ENCODE measurements at places on chromosomes 4 and X.
A peak's percentile ranks its signal among the peaks of the same experiment; 100 is the strongest.

DNA sequence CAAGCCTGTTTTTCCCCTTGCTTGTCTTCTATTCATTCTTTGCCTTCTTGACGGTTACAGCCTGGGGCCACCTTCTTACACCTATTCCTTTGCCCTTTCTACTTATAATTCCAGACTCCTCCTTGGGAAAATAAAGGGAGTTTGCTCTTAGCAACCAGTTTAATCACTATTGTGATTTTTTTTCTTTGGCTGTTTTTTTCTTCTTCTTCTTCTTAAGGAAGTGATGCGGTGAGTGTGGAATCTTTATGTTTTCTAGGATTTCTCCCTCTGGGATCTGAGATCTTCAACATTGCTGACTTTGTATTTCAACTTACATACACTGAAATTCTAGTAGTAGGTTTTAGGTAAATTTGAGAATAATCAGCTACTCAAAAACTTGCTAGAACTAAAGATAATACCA lies 1.1 kb upstream of the KLHL13 start:
- DNase-seq, result no peak

DNA sequence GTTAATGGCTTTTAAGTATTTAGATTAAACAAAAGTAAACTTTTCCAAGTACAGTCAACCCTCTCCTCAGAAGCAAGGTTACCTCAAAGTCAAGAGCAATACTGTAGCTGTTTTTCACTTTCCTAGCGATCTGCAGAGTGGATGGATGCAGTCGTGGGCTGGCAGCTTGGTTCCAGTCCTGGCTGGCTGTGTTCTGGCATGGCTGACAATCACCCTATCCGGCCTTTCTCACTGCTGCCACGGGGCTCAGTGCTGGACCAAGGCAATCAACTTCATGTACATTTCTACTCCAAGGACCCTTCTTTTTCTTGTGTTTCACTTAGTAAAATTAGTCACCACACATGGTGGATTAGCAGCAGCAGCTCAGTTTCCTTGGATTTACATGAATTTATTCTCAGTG lies 208.3 kb downstream of the GABRB1 start:
- DNase-seq, result no peak

- DNase-seq, result no peak
These were observed 2.3 kb downstream of the SH3TC1 start for GRCh38 chr4:8201321-8201781.

- no peak for DNase-seq
These were observed 29.6 kb upstream of the NUDT6 start for GRCh38 chr4:122952028-122952427.

- no peak for DNase-seq
These were observed 201.6 kb downstream of the CAMK2D start for GRCh38 chr4:113559947-113560346.

- no peak for DNase-seq
These were observed 79.3 kb downstream of the CBLL2 start for GRCh38 chrX:22351966-22352365.

GRCh38 chrX:21683941-21684340 lies 25.8 kb upstream of the KLHL34 start:
- DNase-seq, result no peak

DNA sequence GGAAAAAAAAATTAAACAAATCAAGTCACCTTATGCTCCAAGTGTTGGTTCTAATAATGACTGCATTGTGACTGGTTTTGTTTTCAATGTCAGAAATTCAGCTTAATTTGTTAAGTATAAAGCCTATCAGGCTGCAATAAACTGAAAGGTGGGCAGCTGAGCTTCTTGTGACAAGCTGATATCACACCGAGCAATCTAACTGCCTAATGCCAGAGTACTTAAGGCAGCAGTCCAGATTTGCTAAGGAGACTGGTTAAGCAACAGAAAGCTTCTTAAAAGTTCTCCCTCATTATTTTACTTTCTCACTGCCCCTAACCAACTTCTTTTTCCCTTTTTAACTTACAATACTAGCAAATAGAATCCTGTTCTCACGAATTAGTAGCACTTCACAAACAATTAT lies 201.0 kb downstream of the MAB21L2 start:
- no peak for DNase-seq

DNA sequence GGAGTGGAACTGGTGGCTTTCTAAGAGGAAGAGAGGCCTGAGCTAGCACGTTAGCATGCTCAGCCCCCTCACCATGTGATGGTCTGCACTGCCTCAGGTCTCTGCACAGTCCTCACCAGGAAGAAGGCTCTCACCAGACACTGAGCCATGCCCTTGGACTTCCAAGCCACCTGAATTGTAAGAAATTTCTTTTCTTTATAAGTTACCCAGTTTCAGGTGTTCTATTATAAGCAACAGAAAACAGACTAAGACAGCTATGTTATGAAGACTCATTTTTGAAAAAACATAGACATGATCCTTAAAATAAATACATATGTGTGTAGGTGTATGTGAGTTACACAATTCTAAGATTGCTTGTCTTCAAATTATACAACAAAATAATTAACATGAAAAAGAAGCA lies 74.7 kb downstream of the CEP44 start:
- no peak for DNase-seq

- no peak for DNase-seq
These were observed 8.0 kb downstream of the SNX12 start for GRCh38 chrX:71060127-71060526.

DNA sequence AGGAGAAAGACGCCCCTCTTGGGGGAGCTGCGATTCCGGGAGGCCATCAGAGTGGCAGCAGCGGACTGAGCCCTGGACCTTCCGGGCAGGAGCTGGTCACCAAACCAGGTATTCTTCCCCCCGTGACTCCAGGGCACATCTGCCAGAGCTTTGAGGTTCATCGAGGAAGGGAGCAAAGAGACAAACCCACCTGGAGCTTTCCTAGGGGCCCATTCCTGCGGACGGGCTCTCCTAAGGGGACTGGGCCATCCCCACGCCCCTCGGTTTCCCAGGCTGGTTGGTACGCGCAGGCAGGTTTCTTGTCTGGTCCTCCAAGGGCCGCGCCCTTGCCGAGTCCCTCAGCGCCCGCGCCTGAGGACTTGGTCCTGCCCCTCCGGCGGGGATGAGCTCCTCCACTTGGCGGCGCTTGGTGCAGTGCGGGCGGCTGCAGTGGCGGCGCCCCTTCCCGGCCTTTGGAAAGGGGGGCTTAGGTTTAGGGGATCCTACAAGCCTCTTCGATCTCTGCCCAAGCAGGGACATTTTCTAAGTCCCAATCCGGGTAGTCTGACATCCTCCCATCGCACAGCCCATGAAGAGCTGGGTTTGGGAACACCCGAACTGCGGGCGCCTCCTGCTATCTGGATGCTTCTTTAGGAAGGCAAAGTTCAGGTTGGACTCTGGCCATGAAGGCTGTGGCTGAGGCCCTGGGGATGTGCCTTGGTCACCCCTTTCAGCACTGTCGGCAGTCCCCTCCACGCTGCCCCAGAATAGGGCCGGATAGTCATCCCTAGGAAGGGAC lies 538 bp downstream of the STBD1 start:
- DNase-seq, result peak; percentile 58

- no peak for DNase-seq
These were observed 808.7 kb downstream of the CENPC start for GRCh38 chr4:66736606-66737005.

GRCh38 chr4:184368731-184369130 lies 105.6 kb downstream of the IRF2 start:
- DNase-seq, result no peak

DNA sequence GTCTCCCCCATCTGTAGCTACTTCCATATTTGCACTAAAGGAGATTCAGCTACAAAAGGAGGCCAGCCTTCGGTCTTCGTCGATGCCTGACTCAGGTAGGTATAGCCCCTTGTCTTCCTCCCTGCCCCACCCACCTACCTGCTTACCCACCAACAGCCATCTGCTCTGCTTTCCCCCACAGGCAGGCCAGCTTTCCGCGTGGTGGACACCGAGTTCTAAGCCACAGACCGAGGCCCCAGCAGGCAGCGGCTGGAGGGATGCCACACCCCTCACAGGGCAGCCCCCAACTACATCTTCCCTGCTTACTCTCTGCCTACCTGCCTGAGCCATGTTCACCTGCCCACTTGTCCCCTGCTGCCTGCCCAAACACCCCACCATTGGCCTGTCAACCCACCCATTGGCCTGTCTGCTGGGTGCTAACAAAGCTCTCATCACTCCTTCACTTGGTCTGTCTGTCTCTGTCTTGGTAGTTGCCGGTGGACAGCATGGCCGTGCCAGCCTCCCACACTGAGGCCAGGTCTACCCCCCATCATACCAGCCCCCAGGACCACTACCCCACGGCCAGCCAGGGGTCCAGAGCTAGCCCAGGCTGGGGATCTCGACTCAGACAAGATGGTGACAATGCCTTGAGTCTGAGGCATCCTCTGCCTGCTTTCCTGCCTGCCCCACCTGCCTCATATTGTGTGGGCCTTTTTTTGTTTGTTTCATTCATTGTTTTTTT lies 4.1 kb upstream of the USP11 start:
- DNase-seq, result no peak

DNA sequence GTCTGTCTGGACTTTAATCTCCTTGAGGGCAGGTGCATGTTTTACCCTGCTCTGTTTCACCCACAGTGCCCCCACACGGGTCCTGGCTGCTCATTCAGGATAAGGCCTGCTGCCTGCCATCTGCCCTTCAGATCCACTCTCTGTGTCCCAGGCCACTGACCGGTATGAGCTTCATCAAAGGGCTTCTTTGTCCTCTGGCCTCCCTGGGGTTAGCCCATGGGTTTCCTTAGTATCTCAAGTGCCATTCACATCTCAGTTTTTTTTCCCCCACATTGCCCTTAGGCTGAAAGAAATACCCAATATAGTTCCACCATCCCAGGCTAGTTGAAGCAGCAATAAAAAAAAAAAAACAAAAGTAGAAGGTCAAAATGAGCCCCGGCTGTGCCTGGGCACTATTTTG lies 9.3 kb downstream of the CD99L2 start:
- no peak for DNase-seq

GRCh38 chrX:50066318-50066937 lies 134.4 kb downstream of the AKAP4 start:
- DNase-seq, result no peak

- DNase-seq, result no peak
These were observed 4.3 kb upstream of the TLR6 start for GRCh38 chr4:38860788-38861424.

- DNase-seq, result no peak
These were observed 29.1 kb downstream of the SPARCL1 start for GRCh38 chr4:87500092-87500462.

- no peak for DNase-seq
These were observed 37.4 kb downstream of the CLOCK start for GRCh38 chr4:55509266-55509665.

DNA sequence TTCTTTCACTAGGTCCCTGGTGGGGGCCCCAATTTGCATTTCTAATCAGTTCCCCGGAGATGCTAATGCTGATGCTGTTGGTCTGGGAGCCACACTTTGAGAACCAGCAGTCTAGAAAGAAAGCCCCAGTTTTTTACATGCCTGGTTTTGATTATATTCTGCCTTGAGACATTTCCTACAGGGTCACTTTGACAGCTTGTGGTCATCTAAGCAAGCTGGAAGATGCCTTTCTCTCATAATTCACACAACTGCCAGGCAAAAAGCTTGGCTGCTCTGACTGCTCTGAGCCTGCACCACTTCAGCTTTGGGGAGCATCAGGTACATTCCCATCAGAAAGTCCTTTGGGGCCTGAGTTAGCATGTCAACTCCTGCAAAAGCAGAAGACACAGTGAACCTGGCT lies 5.9 kb upstream of the PLAC1 start:
- DNase-seq, result no peak

GRCh38 chrX:68669871-68670270 lies 22.4 kb downstream of the STARD8 start:
- DNase-seq, result no peak

DNA sequence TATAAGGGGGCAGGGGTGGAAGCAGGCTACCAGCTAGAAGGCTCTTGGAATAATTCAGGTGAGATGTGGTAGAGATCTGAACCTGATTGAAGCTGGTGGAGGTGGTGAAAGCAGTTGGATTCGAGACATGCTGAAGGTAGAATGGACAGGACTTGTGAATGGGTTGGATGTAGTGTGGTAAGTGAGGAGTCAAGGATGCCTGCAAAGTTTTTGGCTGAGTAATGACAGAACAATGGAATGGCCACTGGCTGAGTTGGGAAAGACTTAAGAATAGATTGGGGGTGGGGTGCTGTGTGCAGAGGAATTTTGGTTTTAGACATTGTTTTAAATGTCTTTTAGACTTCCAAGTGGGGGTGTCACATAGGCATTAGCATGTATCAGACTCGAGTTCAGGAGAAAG lies 33.5 kb downstream of the HPF1 start:
- no peak for DNase-seq

GRCh38 chrX:69117876-69118526 lies 47.3 kb downstream of the PJA1 start:
- no peak for DNase-seq

DNA sequence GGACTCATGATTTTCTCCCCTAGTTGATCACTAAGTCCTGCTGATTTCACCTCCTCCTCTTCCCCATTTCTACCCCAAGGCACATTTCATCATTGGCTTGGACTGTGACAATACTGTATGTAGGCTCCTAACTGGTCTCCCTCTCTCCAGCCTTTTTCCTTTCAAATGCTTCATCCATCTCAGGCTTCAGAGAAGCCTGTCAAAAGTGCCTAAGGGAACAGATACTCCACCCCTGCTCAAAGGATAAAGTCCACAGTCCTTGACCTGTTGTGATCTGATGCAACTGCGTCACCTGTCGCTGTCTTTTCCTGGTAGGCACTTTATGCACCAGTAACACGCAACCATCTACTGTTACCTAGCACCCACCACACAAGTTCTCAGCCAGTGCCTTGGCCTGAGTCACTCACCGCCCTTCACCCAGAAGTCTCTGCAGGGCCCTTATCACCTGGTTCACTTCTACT lies 12.8 kb downstream of the SCARB2 start:
- DNase-seq, result peak; percentile 79

DNA sequence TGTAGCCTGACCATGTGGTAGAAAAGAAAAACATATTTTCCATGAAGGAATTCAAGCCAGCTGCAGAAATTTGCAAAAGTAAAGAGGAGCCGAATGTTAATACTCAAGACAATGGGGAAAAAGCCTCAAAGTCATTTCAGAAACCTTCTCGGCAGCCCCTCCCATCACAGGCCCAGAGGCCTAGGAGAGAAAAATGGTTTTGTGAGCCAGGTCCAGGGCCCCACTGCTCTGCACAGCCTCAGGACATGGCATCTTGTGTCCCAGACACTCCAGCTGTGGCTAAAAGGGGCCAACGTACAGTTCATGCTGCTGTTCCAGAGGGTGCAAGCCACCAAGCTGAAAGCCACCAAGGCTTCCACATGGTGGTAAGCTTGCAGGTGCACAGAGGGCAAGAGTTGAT lies 50.9 kb upstream of the BBS12 start:
- no peak for DNase-seq

- DNase-seq, result no peak
These were observed 231.1 kb downstream of the SLC39A8 start for GRCh38 chr4:102114118-102114630.
